ENCODE measurements at places on chromosomes 5 and 9. TPM values are rescaled to one million over a fixed set of nuclear protein-coding genes. Genes with fewer than 3 reads are reported as not detected.
A peak's percentile ranks its signal among the peaks of the same experiment; 100 is the strongest.

The FOXD4L5 gene
- 0.29 TPM for total RNA-seq

The ATP6V0E1 gene
- total RNA-seq = 142 TPM

The DND1 gene
- 3.1 TPM for total RNA-seq

The ANKRD18B gene
- 2.9 TPM for total RNA-seq

The SCGB3A2 gene
- total RNA-seq = not detected

DNA sequence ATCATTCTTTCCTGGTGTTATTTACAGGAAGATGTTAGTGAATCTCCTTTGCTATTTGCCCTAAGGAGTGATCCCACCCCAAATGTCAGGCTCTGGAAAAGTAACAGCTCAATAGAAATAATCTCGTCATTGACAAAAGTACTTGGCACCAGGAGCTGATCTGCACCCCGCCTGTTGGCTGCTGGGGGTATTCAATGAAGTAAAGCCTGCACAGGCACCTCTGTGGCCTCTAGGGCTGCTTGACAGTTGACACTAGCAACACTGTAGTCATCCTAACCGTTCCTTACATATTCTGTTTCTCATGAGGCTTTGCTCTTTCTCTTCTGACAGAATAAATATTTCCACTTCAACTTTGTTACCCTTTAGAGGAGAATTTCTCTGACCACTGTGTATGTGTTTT lies 103.4 kb downstream of the DOCK2 start:
- H3K36me3 ChIP-seq = no peaks in the 10 kb centered on the region
- no peak for DNase-seq
- H3K27ac ChIP-seq = no peak overlapping the region
- H3K4me1 ChIP-seq = no peaks in the 10 kb centered on the region
- H3K27me3 ChIP-seq = peaks cover 76% of the 10 kb centered on the region

DNA sequence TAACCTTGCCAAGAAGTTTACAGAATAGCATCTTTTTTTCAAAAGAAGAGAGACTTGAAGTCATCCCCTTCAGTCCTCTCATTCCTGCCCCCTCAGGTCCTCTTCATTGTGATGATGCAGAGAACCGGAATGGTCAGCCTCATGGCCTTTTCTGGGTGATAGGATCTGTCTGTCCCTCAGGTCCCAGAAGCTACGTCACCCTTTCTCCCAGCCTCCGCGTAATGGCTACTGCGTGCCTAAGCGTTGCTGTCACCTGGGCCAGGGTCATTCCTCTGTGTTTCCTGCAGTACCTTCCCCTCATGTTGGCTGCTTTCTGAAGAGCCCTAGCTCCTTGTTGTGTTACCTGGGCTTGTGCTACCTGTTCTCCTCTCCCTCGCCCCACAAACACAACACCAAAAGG lies 4.7 kb downstream of the PIK3R1 start:
- H3K27me3 ChIP-seq = no peaks in the 10 kb centered on the region
- DNase-seq = no peak
- peaks cover 46% of the 10 kb centered on the region for H3K4me1 ChIP-seq
- H3K27ac ChIP-seq = no peak overlapping the region
- no peak overlapping the region for H3K4me3 ChIP-seq

DNA sequence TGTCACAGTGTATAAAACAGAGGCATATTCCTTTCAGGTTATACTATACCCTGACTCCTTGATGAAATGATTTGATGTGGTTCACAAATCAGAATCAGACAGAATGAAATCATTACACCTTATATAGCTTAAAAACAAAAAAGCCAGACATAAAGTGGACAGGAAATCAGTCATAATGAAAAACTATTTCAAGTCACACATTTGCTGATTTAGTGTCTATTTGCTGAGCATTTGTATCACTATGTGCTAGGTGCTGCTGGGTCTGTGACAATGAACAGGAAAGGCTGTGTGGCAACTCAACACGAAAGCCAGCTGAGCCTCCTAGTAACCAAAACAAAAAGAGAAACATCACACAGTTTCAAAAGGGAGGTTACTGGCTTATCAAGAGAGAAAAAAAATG lies 194.0 kb downstream of the EFNA5 start:
- no peak for DNase-seq
- H3K4me1 ChIP-seq = peaks cover 36% of the 10 kb centered on the region
- H3K27me3 ChIP-seq = no peaks in the 10 kb centered on the region
- no peak overlapping the region for H3K27ac ChIP-seq

- H3K4me1 ChIP-seq = no peaks in the 10 kb centered on the region
- DNase-seq = no peak
- H3K36me3 ChIP-seq = no peaks in the 10 kb centered on the region
- peaks cover 7% of the 10 kb centered on the region for H3K27me3 ChIP-seq
- H3K27ac ChIP-seq = no peak overlapping the region
Measured at GRCh38 chr5:9456435-9457042, 89.3 kb downstream of the SEMA5A start.

DNA sequence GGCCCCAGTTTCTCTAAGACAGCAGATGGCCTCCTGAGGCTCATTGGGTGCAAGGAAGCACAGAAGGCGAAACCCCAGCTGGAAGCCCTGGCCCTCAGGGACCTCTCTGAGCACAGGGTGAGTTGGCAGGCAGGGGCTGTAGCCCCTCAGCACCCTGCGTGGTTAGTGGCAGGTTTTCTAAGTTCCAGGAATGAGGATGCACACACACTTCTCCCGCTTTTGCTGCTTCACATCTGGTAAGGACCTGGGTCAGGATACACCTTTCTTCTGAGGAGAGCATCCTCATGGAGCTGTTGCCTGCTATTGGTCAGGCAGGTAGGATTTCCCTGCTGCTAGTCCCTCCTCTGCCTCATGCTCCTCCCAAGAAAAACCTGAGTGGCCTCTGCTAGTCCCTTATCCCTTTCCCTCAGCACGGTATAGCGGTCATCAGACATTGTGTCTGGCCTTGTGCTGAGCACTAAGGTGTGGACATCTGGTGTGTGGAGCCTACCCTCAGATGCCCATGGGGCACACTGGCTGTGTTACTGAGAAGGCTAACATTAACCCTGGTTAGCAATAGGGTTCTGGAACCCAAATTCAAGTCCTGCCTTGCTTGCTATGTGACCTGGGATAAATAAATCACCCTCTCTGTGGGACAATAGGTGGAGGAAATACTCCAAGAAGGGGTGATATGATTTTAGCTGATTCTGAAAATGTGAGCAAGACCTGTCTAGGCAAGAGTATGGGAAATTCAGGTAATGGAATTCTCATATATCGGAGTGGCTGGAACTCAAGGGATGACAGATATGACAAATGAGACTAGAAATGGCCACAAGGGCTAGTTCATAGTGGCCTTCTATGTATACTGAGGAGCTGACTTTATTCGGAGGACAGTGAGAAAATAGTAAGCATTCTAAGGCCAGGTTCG lies 1.6 kb downstream of the SLC22A4 start:
- DNase-seq = no peak
- peaks cover 29% of the 10 kb centered on the region for H3K27me3 ChIP-seq
- H3K4me1 ChIP-seq = peaks cover 11% of the 10 kb centered on the region

DNA sequence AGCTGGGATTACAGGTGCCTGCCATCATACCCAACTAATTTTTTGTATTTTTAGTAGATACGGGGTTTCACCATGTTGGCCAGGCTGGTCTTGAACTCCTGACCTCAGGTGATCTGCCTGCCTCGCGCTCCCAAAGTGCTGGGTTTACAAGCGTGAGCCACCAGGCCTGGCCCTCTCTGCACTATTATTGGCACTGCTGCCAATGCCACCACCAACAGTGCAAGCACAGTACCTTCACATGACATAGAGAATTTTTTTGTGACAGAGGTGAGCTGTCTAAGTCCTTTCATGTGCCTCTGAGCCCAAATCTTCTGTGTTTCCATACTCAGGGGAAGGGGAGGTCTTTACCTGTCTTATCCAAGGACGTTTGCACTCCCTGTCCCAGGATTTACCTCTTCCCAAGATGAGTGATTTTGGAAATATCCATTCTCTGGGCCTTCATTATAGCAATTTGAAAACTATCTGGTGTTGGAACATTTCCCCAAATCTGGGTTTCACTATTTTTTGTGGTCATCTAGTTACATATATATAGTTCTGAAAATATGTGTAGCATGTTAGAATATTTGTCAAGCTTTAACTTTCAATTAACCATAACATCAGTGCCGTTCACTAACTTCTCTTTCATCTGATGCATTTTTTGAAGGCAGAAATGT lies 5.4 kb upstream of the CD180 start:
- H3K27me3 ChIP-seq = no peaks in the 10 kb centered on the region
- peaks cover 19% of the 10 kb centered on the region for H3K4me1 ChIP-seq
- H3K27ac ChIP-seq = no peak overlapping the region
- no peaks in the 10 kb centered on the region for H3K36me3 ChIP-seq
- DNase-seq = no peak
- no peak overlapping the region for H3K4me3 ChIP-seq

DNA sequence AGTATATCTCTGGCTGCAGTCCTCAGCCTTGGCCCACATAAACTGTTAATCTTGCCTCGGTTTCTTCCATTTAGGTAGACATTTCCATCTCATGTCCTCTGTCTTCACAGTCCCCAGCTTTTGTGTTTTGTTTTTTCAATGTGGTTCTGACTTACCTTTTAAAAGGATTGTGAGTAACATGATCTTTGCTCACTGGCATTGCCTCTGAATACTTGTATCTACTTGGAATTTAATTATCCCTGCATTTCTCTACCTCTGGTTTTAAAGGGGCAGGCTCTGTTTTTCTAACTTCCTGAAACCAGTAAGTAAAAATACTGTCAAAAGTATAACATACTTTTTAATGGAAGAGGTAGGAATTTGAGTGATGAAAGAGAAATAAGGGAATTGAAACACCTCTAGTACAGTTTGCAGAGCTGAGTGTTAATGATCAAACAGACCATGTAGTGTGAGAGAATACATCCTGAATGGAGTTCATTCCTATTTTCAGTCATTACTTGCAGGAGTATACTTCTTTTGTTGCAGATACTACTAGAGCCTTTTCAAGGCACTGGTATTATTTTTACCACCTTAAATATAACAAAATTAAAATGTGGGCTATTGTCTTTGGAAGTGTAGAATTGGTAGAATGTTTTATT lies 62.6 kb downstream of the MTREX start:
- no peak overlapping the region for H3K27ac ChIP-seq
- H3K4me3 ChIP-seq = no peak overlapping the region
- H3K4me1 ChIP-seq = peaks cover 2% of the 10 kb centered on the region
- peaks cover 43% of the 10 kb centered on the region for H3K36me3 ChIP-seq
- DNase-seq = no peak

- peaks cover 2% of the 10 kb centered on the region for H3K36me3 ChIP-seq
- H3K27me3 ChIP-seq = no peaks in the 10 kb centered on the region
- no peak for DNase-seq
- no peak overlapping the region for H3K27ac ChIP-seq
- no peak overlapping the region for H3K4me3 ChIP-seq
- H3K4me1 ChIP-seq = peaks cover 4% of the 10 kb centered on the region
Measured at GRCh38 chr5:180111273-180112002, 39.9 kb upstream of the RNF130 start.

GRCh38 chr9:83454076-83454475 lies 84.1 kb downstream of the FRMD3 start:
- H3K4me3 ChIP-seq = no peak overlapping the region
- no peaks in the 10 kb centered on the region for H3K4me1 ChIP-seq
- H3K27me3 ChIP-seq = no peaks in the 10 kb centered on the region
- H3K36me3 ChIP-seq = no peaks in the 10 kb centered on the region

GRCh38 chr5:139426203-139426885 lies 13.0 kb downstream of the DNAJC18 start:
- no peak overlapping the region for H3K27ac ChIP-seq
- no peak for DNase-seq
- peaks cover 17% of the 10 kb centered on the region for H3K36me3 ChIP-seq

DNA sequence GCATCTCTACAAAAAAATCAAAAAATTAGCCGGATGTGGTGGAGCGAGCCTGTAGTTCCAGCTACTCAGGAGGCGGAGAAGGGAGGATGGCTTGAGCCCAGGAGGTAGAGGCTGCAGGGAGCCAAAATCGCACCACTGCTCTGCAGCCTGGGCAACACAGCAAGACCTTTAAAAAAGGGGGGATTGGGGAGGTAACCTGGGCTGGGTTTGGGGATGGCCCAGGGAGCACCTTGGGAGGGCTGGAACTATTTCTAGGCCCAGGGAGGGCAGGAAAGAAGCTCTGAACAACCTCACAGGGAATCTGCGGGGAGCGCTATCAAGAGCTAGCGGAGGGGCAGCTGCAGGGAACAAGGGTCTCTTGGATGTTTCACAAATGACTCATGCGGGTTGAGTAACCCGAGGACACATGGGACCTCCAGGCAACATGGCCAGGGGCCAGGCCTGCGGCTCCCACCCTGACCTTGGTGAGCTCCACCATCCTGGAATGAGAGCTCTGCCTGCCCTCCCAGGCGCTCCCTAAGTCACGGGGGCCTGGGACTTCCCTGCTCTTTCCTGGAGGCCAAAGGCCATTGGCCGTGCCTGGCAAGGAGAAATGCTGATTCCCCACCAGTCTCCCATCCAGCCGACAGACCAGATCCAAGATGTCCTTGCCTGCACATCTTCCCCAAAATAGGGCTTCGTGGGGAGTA lies 23.4 kb downstream of the SARDH start:
- peak overlapping the region; percentile 91 for H3K27ac ChIP-seq
- no peak for DNase-seq
- H3K4me1 ChIP-seq = peaks cover 10% of the 10 kb centered on the region
- H3K27me3 ChIP-seq = no peaks in the 10 kb centered on the region

- no peaks in the 10 kb centered on the region for H3K4me1 ChIP-seq
- no peaks in the 10 kb centered on the region for H3K27me3 ChIP-seq
Measured at GRCh38 chr9:121399883-121400607, 30.0 kb upstream of the STOM start.

GRCh38 chr5:174247301-174247700 lies 201.8 kb downstream of the NSG2 start:
- no peak for DNase-seq
- peaks cover 10% of the 10 kb centered on the region for H3K4me1 ChIP-seq
- H3K27me3 ChIP-seq = peaks cover 8% of the 10 kb centered on the region
- no peak overlapping the region for H3K27ac ChIP-seq
- no peaks in the 10 kb centered on the region for H3K36me3 ChIP-seq
- no peak overlapping the region for H3K4me3 ChIP-seq

DNA sequence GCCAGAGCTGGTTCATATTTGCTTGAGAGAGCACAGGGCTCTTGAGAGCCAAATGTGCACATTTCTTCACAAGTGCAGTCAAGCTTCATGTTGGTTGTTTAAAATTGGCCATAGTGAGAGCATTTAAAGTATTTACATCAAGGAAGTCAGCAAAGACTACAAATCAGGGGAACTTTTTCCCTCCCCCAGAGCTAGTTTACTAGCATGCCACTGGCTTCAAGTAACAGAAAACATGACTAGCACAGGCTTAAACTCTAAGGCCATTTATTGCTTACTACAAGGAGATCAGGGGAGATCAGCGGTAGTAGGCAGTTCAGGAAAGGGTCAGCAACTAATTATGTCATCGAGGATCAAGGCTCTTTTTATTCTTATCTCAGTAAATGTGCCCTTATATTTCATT lies 11.0 kb upstream of the CCDC171 start:
- no peak for DNase-seq
- no peak overlapping the region for H3K27ac ChIP-seq
- H3K4me3 ChIP-seq = no peak overlapping the region
- no peaks in the 10 kb centered on the region for H3K36me3 ChIP-seq

- H3K4me3 ChIP-seq = no peak overlapping the region
- no peak overlapping the region for H3K27ac ChIP-seq
- peaks cover 5% of the 10 kb centered on the region for H3K36me3 ChIP-seq
- H3K27me3 ChIP-seq = no peaks in the 10 kb centered on the region
- peaks cover 21% of the 10 kb centered on the region for H3K4me1 ChIP-seq
- no peak for DNase-seq
Measured at GRCh38 chr5:127960270-127960691, 123.3 kb upstream of the SLC12A2 start.

GRCh38 chr9:96513622-96514021 lies 63.7 kb downstream of the HABP4 start:
- H3K27me3 ChIP-seq = no peaks in the 10 kb centered on the region
- DNase-seq = no peak
- no peaks in the 10 kb centered on the region for H3K4me1 ChIP-seq
- no peak overlapping the region for H3K27ac ChIP-seq

All from progenitor cell of endocrine pancreas (in vitro differentiated cells).